ENCODE measurements at places on chromosomes 12 and 14.

GRCh38 chr12:103241184-103241583 lies 254.6 kb downstream of the C12orf42 start:
- no peak for DNase-seq

DNA sequence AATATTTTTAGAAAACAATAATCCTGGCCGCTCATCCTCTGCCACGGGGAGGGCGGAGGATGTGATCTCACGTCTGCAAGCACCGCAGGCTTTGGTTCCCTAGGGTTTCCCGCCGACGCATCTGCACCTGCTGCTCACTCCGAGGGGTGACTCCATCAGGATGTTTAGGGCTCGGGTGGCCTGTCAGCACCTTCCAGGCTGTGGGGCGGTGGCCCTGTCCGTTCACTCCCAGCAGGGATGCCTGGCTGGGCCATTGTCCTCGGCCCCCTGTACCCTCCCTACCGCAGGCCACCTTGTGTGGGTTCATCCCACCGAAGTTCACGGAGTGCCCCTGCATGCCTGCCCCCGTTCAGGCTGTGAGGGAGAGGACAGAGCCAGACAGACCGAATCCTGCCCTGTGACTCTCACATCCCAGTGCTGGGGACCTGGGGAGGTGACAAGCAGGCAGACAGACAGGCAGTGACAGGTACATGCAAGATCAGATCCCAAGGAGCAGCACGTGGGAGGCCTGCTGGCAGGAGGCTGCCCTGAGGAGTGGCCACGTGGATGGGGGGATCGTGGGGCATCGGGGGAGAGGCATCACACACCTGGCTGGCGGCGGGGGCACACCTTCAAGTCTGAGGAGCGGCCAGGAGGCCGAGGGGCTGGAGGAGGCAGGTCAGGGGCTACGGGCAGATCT lies 112.6 kb downstream of the ADGRD1 start:
- DNase-seq: no peak

DNA sequence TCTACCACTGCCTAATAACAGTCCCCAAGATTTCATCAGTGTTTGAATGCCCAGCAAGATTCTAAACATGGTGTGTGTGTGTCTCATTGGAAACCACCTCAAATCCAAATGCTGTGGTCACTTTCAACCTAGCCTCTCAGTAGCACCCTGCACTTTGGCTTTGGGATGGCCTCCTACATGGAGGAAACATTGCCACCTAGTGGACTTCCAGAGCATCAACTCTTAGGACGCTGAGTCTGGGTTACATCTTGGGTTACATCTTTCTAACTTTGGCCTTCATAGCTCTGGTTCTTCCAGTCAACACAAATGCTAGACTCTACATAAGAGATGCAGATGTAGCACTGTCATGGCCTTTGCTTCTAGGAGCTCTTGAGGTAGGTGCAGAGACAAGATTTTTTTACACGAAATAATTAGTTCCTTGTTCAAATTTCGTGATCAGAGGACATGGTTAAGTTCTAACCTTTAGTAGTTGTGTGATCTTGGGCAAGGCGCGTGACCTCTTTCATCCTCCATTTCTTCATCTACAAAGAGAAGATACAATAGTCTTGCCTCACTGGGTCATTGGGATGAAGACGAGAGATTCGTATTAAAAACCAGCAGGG lies 113.5 kb upstream of the VASH1 start:
- DNase-seq: no peak

DNA sequence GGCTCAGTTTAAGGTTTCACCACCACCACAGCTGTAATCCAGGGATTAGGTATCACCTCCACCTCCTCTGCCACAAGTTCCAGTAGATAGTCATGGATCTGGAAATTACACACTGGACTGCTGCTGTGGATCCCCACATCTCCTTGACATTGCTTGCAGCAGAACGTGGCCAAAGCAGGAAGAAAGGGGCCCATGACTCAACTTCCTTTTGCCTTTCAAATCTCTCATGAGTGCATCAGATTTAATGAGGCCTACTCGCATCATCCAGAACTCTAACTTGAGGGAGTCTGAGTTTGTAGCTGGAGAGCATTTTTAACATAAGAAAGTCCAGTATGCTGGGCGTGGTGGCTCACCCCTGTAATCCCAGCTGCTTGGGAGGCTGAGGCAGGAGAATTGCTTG lies 29.2 kb upstream of the TMED10 start:
- DNase-seq: no peak

DNA sequence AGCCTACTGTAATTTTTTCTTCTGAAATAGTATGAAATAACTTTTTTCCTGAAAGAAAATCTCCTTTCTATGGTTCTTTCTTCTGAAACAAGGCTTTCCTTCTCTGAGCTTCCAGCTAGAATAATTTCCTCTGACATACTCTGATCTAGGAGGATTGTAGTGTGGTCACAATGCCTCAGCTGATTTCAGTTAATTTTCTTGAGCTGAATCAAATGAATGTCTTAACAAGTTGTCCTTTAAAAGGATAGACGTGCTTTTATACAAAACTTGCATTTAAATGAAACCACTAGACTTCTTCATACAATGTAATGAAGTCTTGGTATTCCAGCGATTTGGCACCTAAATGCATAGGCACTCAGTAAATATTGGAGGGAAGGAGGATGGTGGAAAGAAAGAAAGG lies 94.4 kb downstream of the BICD1 start:
- no peak for DNase-seq

- no peak for DNase-seq
Measured at GRCh38 chr12:107560165-107560898, 125.3 kb upstream of the PWP1 start.

DNA sequence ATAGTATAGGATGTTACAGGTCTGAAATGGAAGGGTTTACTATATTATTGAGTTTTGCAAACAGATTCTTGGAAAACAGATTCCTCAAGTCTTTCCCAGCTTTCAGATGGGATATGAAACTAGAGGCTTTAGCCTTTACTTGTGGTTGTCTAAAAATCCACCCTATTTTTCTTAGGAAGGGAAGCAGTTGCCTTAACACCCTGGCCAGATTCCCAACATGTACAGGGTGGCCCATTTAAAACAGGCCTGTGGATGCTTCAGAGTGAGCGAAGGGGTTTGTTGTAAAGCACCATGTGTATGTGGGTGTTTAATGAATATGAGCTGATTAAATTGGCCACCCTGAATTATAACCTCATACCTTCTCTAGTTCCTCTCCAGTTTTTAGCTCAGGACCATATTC lies 415.9 kb downstream of the ZFP36L1 start:
- no peak for DNase-seq

- DNase-seq: no peak
Measured at GRCh38 chr14:38238878-38239277, 17.0 kb downstream of the CLEC14A start.

- no peak for DNase-seq
Measured at GRCh38 chr12:109702111-109702841, 11.3 kb upstream of the FAM222A start.

- DNase-seq: no peak
Measured at GRCh38 chr12:50689437-50689836, 74.5 kb upstream of the ATF1 start.

GRCh38 chr12:3206536-3207072 lies 129.4 kb downstream of the TSPAN9 start:
- peak; percentile 50 for DNase-seq

GRCh38 chr12:125136702-125137101 lies 71.5 kb downstream of the AACS start:
- DNase-seq: no peak

DNA sequence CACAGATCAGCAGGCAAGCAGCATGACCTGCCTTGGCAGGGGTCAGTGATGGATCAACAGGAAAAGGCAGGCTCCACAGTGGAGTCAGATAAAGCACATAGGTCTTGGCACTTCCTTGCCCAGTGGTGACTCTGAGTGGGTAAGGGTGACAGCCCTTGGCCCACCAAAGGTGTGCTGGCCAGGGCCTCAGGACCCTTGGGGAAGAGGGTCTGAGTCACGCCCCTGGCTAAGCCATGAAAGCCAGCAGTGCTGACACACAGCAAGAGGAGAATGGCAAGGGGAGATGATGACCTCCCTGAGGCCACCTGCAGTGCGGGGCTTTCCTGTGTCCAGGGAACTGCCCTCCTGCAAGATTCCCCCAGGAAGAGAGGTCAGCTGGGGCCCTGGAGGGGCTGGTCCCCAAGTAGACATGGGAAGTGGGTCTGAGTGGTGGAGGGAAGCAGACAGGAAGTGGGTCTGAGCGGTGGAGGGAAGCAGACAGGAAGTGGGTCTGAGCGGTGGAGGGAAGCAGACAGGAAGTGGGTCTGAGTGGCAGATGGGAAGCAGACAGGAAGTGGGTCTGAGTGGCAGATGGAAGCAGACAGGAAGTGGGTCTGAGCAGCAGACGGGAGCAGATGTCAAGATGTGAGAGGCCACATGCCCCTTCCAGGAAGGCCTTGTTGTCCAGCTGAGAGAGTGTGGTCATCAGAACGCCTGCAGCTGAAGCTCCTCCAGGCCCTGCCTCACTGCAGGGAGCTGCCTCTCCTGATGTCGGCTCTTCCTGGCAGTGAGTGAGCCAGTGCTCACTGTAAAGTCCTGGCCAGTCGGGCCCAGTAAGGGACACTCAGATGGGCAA lies 34.8 kb downstream of the DIO3 start:
- DNase-seq: no peak

DNA sequence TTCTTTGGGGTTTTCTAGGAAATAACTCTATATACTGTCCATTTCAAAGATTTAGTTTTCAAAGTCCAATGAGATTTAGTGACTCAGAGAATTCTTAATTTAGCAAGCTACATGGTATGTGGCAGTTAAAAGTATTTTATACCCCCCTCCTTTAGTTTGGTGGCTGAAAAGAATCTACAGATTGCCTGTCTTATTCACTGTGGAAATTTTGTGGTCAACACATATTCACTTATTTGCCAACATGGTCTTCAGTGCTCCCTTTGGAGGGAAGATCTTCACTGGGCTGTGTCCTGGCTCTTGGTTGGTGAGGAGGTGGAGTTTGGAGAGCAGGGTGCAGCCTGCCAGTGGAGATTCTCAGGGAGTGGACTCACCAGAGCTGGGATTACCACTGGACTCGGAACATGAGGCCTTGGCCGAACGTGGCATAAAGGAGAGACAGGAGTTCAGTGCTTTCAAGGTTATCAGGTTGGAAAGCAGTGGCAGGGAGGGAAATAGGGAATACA lies 39.8 kb downstream of the SAMD4A start:
- DNase-seq: no peak

DNA sequence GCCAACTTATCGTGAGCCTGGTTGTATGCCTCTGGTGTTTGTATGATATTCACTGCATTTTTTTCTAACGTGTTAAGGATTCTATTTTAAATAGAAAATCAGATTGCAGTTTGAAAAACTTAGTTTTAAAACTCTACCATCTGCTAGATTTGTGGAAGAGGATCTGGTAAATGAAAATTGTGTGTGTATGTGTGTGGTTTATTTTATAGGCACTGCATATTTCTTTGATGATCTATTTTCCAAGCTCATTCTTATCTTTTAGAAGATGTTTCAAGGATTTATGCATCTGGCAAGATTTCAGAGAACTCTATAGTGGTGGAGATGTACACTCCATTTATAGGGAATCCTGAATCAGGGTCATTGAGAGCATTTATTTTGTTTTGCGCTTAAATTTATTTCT lies 69.8 kb downstream of the HMGA2 start:
- no peak for DNase-seq

DNA sequence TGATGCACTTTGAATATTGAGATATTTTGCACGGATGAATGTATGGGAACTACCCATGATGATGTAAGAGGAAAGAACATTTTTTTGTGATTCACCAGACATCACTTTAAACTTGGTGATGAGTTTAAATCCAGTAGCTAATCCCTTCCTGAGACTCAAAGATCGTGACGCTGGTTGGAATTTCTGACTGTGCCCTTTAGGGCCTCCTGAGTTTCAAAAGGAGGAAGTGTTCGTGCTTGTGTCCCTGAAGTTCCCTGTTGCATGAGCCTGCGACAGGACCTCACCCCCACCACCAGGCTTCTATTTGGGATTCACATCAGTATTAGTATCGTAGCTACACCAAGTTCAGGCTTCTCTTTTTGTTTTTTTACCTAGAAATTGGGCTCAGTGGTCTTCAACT lies 18.6 kb upstream of the RIN3 start:
- no peak for DNase-seq
